ENCODE measurements at places on chromosomes 3 and 15.

GRCh38 chr3:120795017-120795648 is 52.6 kb downstream of the GTF2E1 start:
- DNase-seq: peak; percentile 75

GRCh38 chr15:79243723-79244122 is 38.8 kb upstream of the ANKRD34C start:
- DNase-seq: no peak

GRCh38 chr3:3801494-3801841 is 2.2 kb downstream of the LRRN1 start:
- no peak for DNase-seq

DNA sequence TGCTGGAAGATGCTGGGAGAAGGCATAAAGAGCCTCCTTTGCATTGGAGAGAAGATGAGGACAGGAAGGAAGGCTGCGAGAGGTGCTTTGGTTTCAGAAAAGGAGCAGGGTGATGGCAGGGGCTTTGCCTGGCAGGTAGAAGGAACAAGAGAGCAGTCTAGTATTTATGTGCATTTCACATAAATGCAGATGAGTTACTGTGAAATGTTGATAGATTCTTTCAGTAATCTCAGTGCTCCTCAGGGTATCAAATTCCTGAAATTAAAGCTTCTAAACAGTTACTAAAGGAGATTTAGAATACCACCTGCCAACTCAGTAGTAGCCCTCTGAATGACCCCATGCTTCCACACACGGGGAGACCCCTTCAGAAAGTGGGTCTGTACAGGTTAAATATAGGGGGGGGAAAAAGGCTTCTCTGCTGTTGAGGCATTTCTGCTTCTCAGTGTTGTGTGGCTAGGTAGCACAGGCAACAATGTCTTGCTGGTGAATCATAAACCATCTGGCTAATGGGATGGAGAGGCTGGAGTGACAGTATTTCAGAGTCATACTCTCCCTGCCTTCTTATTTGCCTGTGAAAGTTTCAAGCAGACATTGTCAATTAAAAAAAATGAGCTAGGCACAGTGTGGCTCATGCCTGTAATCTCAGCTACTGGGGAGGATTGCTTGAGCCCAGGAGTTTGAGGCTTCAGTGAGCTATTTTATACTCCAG is 14.3 kb upstream of the FBXL22 start:
- no peak for DNase-seq

DNA sequence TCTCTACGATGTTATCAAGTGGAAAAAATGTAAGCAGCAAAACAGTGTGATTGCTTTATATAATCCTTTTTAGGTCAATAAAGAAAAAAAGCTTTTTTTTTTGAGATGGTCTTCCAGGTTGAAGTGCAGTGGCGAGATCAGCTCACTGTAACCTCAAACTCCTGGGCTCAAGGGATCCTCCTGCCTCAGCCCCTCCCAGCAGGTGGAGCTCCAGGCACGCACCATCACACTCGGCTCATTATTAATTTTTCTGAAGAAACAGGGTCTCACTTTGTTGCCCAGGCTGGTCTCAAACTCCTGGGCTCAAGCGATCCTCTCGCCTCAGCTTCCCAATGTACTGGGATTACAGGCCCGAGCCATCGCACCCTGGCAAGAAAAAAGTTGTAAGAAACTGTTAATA is 17.3 kb downstream of the RNF168 start:
- DNase-seq: peak; percentile 12

DNA sequence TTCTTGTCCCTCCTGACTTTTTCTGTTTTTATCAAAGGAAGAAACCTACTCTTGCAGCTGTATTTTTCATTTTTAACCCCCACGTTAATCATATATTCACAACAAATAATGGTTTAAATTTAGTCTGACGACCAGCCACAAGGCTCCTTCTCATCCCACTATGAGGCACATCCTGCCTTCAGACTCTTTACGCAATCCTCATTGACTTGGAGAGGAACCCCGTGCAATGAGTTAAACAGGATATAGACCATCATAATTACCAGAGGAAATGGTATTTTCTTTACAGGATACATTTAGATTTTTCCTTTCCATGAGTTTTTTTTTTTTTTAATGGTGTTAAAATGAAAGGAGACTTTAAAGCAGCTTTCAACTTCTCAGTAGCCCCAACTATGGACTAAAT is 68.5 kb downstream of the WWTR1 start:
- no peak for DNase-seq

- DNase-seq: no peak
Observed at GRCh38 chr15:42071717-42072116, 22.6 kb downstream of the PLA2G4D start.

DNA sequence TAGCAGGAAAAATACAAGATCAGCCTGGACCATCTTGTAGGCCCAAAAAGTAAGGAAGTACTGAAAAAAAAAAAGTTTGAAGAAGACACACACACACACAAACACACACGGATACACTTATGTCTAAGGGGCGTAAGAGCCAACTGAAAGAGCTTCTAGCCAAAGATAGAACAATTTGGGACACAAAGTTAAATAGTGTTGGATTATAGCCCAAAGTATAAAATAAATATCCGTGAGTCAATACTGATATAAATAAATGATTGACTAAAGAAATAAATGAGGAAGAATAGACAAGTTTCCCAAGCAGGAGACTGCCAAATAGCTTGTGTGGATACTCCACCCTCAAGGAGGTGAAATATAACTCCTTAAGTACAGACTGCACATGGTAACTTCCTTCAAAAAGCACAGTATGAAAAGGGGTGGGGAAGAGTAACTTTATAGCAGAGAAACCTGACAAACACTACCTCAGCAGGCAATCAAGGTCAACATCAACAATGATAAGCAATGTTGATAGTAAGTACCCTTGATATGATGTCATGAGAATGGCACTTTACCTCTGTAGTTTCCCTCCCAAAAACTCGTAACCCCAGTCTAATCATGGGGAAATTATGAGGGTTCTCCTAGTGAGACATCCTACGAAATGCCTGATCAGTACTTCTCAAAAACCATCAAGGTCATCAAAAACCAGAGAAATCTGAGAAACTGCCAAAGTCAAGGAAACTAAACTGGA is 187.3 kb upstream of the ATP11B start:
- no peak for DNase-seq

GRCh38 chr15:55907797-55908196 is 85.6 kb downstream of the NEDD4 start:
- no peak for DNase-seq

- DNase-seq: no peak
Observed at GRCh38 chr3:179796421-179796820, 143.6 kb downstream of the USP13 start.

GRCh38 chr15:65201918-65202317 is 9.4 kb downstream of the CILP start:
- DNase-seq: no peak

DNA sequence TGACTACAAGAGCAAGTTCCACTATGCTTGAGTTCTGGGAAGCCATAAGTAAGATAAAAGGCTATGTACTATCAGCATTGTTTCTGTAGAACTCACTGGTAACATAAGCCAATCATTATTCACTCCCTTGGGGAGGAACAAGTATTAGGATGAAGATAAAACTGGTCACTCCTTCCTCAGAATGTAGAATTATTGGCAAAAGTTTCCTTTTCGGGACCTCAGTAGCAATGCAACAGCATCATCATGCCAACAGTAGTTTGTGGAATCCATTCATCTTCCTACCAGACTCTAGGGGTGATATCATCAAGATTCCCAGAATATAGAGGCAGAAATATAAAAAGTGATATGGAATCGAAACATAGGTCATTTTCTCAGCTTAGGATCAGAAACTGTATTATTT is 209.5 kb downstream of the PLOD2 start:
- no peak for DNase-seq

DNA sequence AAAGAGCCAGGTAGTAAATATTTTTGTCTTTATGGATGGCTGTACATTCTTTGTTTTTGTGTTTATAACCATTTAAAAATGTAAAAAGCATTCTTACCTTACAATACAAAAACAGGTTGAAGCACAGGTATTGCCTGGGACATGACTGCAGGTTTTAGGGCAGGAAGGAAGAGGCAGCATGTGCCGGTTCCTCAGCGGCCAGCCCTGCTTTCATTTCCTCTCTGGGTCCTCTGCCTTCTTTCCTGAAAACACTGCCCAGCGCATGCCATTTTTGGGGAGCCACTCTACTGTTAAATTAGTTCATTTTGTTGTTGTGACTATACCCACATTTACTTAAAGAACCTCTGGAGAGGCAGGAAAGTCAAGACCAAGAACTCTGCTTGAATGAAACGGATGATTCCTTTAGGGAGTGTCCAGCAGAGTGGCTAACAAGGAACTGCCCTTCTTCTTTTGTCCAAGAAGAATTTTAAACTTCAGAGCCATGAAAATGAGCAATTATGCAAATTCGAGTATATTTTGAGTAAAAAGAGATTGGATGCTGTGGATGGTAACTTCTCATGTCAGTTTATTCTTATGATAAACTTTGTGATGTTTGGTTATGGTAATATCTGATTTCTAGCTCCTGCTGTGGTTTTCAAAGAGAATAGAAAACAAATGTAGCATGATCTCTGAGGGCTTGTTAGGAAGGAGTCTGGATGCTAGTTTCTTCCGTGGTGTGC is 52.7 kb downstream of the SACM1L start:
- no peak for DNase-seq

DNA sequence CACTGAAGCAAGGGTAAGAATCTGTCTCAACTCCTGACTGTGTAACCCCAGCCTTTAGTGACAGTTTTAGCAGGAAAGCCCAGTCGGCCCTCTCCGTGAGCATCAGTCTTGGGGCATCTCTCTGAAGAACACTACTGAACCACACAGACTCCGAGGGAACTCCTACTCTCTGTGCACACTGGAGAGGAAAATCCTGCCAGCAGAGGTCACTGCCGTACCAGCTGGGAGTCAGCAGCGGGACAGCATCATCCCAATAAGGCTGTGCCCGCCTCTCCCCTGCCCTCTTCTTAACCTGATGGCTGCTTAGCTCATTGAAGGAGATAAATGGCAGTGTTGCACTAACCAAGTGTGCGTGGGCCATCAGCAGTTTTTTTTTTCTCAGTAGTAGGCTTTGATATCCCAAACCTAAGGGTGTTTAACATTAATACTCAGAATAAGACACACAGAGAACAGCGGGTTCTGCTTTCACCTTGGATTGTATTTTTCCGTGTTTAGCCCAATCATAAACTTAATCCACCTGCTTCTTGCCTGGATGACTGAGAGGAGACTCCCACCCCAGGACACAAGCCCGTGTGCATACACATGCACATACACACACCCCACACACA is 26.6 kb upstream of the RASA2 start:
- DNase-seq: peak; percentile 84

DNA sequence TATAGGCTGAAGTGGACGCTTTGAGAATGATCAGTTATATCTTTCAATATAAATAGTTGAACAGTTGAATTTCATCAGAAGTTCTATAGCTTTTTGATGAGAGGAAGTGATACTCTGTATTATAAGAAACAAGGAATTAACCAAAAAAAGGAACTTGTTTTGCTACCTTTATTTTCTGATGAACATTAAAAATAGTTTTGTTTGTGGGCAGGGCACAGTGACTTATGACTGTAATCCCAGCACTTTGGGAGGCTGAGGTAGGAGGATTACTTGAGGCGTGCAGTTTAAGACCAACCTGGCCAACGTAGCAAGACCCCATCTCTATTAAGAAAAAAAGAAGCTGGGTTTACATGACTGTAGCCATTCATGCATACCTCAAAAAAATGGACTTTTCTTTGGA is 16.7 kb downstream of the BLOC1S6 start:
- DNase-seq: no peak

GRCh38 chr3:181921220-181921619 is 209.5 kb downstream of the SOX2 start:
- DNase-seq: no peak

GRCh38 chr3:127363891-127364290 is 76.0 kb upstream of the PRR20G start:
- DNase-seq: no peak

GRCh38 chr15:28068930-28069329 is 30.2 kb downstream of the OCA2 start:
- DNase-seq: no peak

- DNase-seq: no peak
Observed at GRCh38 chr3:150520408-150520807, 25.9 kb downstream of the SERP1 start.

- no peak for DNase-seq
Observed at GRCh38 chr3:27079427-27080257, 289.5 kb downstream of the NEK10 start.

DNA sequence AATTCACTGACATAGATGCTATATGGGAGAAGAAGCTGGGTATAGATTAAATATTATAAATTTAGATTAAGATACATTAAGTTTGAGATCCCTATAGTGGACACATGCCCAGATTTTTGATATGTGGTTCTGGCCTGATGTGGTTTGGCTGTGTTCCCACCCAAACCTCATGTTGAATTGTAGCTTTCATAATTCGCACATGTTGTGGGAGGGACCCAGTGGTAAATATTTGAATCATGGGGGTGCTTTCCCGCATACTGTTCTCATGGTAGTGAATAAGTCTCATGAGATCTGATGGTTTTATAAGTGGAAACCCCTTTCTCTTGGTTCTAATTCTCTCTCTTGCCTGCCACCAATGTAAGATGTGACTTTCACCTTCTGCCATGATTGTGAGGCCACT is 189.4 kb upstream of the CD96 start:
- no peak for DNase-seq

DNA sequence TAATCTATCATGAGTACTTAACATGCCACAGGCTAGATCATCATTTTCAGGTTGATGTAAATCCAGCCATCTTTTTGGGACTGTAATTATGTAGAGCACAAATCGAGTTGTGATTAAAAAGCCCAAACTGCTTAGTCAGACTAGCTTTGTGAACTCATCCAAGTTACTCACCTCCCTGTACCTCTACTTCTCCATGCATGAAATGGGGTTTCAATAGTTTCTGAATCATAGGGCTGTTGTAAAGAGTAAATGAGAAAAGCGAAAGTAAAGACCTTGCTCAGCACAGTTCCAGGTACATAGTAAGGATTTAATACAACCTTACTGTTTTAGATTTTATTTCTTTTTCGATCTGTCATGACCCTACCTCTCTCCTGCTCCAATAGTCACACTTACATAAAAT is 85.6 kb upstream of the GAP43 start:
- DNase-seq: no peak

GRCh38 chr3:69896095-69896494 is 103.4 kb upstream of the SAMMSON start:
- no peak for DNase-seq

Data from T follicular helper cell (primary cell).